ENCODE measurements at places on chromosomes 3 and 15.

DNA sequence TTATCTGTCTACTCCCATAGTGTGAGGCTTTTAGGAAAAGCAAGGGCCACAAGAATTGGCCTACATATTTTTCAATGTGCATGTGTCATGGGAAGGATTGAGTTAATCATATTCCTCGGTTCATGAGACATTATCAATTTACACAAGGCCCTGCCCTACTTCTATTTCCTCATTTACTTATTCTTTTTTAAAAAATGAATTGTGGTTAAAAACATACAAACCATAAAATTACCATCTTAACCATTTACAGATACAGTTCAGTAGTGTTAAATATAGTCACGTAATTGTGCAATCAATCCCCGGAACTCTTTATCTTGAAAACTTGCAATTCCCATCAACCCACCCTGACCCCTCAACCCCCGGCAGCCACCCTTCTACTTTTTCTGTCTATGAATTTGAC, 284.0 kb upstream of the GADL1 start:
- DNase-seq = no peak

GRCh38 chr3:185880600-185880999, 55.8 kb upstream of the IGF2BP2 start:
- DNase-seq = no peak

GRCh38 chr3:113496924-113497323, 18.0 kb downstream of the SPICE1 start:
- no peak for DNase-seq

DNA sequence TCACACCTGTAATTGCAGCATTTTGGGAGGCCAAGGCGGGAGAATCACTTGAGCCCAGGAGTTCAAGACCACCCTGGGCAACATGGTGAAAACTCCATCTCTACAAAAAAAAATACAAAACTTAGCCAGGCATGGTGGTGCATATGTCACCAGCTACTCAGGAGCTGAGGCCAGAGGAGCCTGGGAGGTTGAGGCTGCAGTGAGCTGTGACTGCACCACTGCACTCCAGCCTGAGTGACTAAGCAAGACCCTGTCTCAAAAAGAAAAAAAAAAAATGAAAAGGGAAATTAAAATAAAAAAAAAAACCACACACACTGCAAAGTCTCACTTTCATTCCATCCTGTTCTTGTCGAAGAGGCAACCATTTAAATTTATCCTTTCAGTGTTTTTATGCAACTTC, 100.8 kb upstream of the PIAS1 start:
- DNase-seq = no peak

DNA sequence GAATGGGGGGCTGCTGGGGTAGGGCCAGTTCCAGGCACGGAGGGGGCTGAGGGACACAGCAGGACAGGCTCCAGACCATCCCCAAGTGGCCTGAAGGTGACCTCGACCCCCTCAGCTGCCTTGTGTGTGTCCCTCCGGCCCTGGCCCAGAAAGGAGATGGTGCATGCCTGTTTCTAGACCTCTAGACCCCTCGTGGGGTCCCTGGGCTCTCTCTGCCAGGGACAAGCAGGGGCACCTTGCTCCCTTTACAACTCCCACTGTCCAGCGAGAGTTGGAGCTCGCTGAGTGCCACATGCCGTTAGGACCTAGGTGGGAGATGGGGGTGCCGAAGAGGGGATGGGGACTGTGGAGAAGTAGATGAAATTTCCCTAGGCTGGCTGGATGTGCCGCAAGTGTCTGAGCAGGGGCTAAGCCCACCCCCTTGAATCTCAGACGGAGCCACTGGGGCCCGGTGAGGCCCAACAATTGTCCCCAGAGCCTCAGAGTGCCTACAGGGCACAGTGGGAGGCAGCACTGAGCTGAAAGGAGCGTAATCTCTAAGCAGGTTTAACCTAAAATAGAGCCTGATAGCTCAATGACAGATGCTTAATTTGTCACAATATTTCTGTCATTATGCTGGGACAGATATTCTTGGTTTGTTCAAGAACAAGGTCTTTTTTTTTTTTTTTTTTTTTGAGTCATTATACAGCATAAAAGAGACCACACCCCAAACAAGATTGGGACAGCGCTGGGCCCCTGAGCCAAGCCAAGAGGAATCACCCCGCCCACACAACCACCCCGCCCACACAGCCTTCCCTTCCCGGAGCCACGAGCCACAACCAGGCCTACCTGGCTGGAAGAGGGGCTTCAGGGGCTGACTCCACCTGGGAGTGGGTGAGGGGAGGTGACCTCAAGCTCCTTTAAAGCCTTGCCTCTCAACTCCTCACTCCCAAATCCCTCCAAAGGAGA, 23.6 kb upstream of the KLF13 start:
- peak; percentile 48 for DNase-seq

DNA sequence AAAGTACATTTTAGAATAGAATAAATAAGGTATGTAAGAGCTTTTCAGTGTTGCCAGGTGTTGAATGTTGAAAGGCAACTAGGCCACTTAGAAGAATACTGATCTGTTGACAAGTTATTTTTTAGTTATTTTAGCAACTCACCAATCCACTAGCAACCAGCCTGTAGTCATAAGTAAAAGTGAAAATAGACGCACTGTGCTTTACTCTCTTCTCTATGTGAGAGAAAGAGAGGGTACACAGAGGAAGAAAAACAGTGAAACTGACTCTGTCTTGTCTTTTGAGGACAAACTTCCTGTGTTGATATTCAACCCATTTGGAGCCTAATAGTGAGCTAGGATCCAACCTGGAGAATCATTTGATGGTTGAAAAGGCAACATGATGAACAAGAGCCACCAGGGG, 327.1 kb upstream of the GOLIM4 start:
- no peak for DNase-seq

- DNase-seq = no peak
Observed at GRCh38 chr3:151213151-151213550, 10.1 kb upstream of the GPR171 start.

DNA sequence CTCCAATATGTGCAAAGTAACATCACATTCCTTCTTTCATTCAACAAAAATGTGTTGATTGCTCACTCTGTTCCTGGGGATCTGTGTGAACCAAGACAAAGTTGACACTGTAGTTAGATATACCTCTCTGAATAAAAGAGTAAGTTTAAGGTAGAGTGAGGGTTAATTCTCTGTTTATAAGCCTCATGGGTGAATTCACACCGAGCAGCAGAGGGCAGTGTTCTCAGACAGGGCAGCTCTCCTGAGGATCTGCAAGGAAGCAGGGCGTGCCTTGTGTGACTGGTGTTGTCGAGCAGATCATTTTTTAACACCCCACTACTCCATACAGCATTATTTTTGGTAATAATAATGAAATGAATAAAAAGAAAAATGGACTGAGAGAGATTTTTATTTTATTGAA, 34.4 kb downstream of the PAQR9 start:
- peak; percentile 71 for DNase-seq

DNA sequence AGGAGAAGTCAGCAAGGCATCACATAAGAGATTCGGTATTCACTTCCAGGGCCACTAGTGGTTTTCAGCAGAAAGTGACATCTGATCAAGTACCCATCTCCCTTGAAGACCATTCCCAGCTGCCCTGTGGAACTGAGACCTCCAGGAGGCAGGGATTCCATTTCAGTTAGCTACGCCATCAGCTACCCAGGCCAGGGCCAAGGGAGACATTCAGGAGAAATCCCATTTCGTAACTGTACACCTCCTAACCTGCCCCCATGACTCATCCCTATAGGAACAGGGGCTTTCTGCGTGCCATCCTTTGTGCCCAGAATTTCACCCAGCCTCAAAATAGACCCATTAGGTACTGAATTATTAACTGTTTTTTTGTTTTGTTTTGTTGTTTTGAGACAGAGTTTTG, 24.7 kb downstream of the SPATA12 start:
- no peak for DNase-seq

GRCh38 chr3:136992115-136992514, 34.3 kb downstream of the IL20RB start:
- DNase-seq = no peak

- DNase-seq = no peak
Observed at GRCh38 chr15:70400766-70401541, 303.2 kb upstream of the TLE3 start.

GRCh38 chr3:34140616-34141015, 342.2 kb downstream of the PDCD6IP start:
- DNase-seq = no peak

- no peak for DNase-seq
Observed at GRCh38 chr15:51884517-51885236, 55.2 kb downstream of the TMOD3 start.

DNA sequence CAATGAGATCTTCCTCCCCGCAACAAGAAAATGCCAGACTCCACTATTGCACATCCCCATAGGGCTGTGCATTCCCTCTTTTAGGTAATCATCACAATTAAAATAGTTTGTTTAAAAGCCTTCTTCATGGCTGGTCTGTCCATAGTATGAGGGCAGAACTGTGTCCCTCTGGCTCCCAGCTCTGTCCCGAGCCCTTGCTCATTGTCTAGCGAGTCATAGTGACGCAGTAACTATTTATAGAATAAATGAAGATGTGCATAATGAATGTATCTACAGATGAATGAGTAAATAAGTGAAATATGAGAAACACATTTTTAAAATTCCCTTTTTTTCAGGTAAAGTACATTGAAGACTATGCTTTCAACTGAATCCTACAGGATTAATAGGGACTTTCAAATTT, 128.4 kb upstream of the TMC3 start:
- no peak for DNase-seq

DNA sequence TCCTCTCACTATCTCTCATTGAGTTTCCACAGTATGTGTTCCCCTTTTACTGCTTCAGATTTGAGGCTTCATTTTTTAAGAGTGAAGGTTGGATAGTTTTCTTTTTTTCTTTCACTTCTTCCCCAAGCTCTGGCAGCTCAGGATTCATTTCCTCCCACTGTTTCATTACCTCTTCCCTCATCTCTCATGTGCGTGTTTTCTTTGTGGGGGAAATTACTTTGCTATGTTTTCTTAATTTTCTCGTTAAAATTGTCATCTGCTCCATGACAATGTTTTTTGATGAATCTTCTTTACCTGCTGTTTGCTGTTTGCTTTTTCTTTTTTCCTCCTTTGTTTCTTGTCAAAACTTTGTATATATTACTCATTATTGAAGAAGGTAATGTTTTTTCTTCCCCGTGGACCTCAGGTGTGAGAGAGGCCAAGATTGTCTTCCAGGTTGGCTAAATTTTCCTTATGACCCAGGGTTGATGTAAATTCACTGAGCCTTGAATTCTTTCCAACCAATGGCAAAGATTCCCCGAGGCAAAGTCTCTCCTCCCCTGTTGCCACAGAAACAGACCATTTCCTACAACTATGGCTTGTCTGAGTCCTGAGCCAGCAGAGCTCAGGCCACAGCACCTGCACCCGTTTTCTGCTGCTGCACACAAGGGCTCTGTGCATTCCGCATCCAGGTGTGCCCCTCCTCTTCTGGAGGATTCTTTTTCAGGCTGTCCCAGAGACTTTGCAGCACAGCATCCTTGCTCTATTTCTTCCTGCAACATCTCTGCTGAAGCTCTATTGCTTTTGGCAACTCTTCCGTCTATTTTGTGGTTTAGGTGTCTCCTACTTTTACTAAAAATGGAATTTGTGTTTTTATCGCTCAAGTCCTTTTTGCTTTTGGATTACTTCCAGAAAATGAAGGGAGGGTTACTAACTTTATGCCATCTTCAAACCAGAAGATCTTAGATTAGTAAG, 66.1 kb downstream of the NOX5 start:
- peak; percentile 45 for DNase-seq

- DNase-seq = no peak
Observed at GRCh38 chr3:3631114-3631513, 168.1 kb upstream of the LRRN1 start.

- DNase-seq = no peak
Observed at GRCh38 chr3:54897028-54897711, 30.7 kb downstream of the LRTM1 start.

GRCh38 chr3:29363110-29363509, 82.2 kb downstream of the RBMS3 start:
- DNase-seq = no peak

GRCh38 chr15:89150287-89150686, 62.0 kb downstream of the ABHD2 start:
- no peak for DNase-seq

DNA sequence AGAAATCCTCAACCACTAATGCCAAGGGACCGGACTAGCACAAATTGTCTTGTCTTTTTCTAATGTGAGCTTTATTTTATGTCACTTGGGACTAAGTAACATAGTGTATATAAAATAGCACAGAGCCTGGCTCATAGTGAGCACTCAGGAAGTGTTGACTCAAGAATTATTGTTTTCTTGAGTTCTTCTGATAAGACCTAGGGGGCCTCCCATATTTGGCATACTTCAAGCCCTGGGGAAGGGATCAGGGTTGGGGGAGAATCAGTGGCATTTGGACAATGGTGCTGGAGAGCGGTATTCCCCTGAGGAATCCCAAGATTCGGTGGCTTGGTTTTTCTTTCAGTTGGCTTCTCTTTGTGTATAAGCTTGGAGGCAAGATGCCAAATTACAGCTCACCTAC, 19.4 kb downstream of the ZNF80 start:
- no peak for DNase-seq

DNA sequence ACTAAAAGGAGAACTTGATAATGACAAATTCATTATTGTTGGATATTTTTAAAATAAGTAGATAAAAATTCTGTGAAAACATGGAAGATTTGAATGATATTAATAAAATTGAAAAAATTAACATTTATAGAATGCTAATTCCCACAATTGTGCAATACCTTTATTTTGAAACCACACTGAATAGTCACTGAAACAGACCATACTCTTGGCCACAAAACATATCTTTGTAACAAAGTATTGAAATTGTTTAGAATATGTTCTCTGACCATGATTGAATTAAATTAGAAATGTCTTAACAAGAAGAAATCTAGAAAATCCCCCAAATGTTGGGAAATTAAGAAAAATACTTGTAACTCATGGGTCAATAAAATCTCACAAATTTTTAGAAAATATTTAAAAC, 49.2 kb downstream of the ARHGAP11B start:
- no peak for DNase-seq

DNA sequence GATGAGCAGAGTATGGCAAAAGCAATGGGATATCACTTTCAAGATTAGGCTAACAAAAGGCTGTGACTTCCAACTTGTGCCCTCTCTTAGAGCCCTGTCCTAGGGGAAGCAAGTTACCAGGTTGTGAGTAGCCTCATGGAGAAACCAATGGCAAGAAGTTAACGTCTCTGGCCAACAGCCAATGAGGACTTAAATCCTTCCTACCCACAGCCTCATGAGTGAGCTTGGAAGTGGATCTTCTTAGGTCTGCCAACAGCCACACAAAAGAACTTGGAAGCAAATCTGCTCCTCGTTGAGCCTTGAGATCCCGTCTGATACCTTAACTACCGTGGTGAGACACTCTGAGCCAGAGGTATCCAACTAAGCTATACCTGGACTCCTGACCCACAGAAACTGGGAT, 5.7 kb downstream of the NME9 start:
- DNase-seq = no peak

- no peak for DNase-seq
Observed at GRCh38 chr3:133296981-133297380, 102.9 kb upstream of the BFSP2 start.

GRCh38 chr3:26202169-26202568, 412.3 kb downstream of the OXSM start:
- DNase-seq = no peak

DNA sequence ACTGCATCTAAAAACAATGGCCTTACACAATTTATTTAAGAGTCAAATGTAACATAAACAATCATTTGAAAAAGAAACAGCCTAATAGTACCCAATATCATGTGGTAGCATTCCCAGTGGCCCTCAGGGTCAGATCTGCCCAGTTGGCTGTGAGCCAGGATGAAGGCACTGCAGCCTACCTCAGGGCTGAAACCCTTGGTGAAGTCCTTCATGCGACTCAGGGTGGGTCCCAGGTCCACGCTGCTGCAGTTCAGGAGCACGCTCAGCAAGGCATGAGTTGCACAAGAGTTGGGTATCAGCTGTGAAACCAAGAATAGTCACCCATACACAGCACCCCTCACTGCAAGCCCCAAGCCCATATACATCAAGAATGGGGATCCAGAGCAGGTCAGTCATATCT, 37.1 kb downstream of the SEMA3G start:
- DNase-seq = no peak

Data from WTC11 (cell line).